ENCODE measurements at places on chromosomes 4 and X.

GRCh38 chr4:26753617-26754016, 107.0 kb upstream of the STIM2 start:
- DNase-seq, result no peak

GRCh38 chrX:85859426-85859825, 187.9 kb downstream of the CHM start:
- no peak for DNase-seq

- no peak for DNase-seq
Measured at GRCh38 chrX:151852294-151852693, 60.4 kb upstream of the MAGEA4 start.

DNA sequence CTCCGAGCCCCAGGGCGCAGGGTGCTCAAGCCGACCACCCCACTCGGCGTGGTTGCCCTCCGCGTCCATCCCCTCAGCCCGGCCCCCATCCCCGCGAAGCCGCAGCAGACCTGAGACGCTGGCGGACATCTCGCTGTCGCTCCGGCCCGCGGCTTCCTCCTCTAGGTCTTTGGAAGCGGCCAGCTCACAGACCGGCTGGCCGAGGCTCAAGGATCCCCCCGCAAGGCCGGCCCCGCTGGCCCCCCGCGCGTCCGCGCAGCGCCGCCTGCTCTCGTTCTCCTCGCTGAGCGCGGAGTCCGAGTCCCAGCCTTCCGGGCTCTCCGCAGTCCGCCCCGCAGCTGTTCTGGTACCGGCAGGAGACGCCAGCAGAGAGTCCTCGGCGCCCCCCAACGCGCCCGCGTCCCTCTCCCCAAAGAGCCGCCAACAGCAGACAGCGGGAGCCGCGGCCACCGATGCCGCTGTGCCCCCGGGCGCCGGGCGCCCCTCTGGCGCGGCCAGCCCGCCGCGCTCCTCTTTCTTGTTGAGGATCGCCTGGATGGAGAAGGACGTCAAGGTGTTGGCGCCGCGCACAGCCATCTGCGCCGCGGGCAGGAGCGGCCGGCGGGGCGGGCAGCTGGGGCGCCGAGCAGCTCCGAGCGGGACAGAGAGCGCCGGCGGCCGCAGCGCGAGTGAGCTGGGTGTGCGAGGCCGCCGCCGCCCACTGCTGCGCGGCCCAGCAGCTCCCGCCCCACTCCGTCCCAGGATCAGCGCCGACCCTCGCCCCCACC, at the start of gene NKX3-2:
TSS of gene NKX3-2 (minus strand) at position 670 of the 767 bp plus-strand sequence. CDS start at position 576, 94 bp downstream.
- no peak for DNase-seq

DNA sequence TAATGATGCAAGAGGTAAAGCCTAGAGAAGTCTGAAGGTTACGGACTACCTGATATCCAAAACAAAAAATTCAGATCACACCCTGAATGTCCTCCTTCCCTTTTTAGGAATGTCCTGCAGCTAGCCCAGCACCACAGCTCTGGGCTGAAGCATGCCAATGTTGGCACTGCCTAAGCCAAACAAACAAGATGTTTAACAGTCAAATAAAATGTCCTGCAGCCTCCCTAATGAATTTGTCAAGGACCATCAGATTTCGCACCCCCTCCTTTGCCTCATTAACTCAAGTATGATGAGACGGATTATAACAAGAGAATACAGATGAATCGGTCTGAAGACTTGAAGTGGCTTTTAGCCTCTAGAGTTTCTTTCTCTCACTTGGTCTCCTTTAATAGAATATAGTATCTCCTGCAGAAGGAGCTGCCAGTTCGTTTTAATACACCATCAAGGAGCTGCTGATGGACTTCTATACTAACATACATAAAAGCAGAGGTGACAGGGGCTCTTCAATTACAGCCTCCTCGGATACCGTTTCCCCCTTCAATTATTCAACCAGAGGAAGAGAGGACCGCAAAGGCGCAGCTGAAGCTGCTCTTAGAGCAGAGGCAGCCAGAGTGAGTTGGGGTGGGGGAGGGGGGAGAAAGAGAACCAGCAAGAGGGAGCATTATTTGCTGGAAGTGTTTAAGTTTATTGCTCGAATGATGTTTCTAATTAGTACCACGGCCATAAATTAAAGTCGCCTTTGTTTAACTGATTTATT, 3.0 kb upstream of the MAB21L2 start:
- no peak for DNase-seq

DNA sequence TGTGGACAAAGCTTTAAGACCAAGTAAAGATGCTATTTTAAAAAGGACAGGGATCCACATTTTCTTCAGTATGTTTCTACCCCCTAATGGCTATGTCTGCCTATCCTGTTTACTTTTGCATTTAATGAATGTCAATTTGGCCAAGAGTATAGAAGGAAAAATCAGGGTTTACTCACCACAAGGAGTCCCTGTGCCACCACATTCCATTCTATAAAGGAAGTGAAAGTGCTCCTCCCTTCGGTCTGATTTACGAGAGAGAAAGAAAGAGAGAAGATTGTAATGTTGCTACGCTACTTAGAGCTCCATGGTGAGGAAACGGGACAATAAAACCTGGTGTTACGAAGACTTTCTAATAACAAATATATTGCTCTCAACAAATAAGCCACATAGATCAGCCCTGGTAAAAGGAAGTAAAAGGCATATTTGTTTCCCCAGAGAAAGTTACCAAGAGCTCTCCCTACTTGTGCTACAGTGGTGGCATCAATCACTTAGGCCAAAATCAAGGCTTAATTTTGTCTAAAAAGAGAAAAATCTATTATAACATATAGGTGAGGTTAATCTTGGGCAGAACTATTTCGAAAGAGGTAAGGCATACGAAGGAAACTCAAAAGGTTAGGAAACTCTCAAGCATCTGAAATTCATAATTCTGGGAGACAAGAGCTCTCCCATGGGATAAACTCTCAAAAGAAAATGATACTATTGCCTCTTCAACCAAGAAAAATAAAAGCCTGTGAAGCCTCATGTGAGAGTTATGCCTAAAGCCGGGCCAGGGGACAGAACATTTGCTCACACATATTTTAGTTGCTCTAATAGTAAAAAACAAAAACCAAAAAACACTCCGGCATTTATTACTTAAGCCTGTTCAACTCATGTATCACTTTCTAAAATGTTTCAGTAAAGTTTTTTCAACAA, 29.5 kb downstream of the TAPT1 start:
- no peak for DNase-seq

- no peak for DNase-seq
Measured at GRCh38 chrX:41291309-41291708, 42.7 kb upstream of the DDX3X start.

GRCh38 chrX:118550792-118551191, 55.2 kb downstream of the DOCK11 start:
- DNase-seq, result no peak

GRCh38 chr4:36343501-36344175, 62.2 kb downstream of the DTHD1 start:
- no peak for DNase-seq

DNA sequence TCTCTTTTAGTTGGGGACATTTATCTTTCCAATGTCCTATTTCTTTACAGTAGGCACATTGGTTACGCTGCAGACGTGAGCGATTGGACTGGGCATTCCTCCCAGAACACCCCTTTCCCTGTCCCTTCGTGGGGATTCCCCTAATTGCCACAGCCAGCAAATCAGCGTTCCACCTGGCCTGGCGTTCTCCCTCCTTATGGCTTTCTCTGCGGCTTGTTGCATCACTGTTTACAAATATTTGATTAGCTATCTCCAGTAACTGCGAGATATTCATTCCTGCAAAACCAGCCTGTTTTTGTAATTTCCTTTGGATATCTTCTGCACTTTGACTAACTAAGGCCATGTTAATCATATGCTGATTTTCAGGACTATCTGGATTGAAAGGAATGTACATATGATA, 202.5 kb upstream of the KLF8 start:
- DNase-seq, result no peak

DNA sequence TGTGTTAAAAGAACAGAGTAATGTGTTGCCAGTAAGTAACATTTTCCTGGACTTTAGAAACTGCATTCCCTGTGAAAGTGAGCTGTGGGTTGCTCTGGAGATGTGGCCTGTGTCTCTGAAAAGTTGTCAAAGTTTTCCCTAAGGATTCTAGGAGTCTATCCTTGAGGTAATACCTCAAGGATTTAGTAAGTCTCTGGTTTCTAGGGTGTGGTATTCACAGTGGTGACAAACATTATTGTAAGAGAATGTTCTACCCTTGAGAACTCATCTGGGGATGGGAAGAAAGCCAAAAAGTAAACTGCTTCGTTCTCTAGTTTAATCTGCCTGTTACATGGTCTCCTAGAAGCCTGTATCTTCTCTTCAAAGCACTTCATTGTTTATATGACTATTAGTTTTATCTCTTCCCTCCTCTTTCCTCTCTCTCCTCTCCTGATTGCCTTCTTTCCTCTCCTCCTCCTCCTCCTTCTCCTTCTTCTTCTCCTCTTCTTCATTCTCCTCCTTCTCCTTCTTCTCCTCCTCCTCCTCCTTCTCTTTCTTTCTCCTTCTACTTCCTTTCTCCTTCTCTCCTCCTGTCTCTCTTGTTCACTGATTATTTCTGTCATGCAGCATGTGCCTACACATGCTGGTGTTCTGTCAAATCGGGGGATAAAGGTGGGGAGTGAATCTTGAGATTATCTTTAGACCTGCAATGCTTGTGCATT, 321.3 kb downstream of the PTTG2 start:
- DNase-seq, result no peak

GRCh38 chrX:68934922-68935321, 106.1 kb downstream of the EFNB1 start:
- no peak for DNase-seq

DNA sequence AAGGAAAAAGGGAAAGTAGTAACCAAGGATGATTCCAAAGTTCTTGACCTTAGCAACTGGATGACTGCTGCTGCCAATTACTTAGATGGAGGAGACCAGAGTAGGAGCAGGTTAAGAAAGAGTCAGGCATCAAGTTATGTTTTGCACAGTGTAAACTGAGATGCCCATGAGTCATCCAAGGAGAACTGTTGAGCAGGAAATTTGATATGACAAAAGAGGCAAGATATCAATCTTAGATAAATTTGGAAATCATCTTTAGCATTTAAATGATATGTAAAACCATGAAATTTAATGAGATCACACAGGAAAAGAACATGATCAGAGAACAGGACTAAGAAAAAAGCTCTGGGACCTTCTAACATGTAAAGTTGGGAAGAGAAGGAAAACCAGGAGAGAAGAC, 361.3 kb downstream of the OPHN1 start:
- DNase-seq, result no peak

DNA sequence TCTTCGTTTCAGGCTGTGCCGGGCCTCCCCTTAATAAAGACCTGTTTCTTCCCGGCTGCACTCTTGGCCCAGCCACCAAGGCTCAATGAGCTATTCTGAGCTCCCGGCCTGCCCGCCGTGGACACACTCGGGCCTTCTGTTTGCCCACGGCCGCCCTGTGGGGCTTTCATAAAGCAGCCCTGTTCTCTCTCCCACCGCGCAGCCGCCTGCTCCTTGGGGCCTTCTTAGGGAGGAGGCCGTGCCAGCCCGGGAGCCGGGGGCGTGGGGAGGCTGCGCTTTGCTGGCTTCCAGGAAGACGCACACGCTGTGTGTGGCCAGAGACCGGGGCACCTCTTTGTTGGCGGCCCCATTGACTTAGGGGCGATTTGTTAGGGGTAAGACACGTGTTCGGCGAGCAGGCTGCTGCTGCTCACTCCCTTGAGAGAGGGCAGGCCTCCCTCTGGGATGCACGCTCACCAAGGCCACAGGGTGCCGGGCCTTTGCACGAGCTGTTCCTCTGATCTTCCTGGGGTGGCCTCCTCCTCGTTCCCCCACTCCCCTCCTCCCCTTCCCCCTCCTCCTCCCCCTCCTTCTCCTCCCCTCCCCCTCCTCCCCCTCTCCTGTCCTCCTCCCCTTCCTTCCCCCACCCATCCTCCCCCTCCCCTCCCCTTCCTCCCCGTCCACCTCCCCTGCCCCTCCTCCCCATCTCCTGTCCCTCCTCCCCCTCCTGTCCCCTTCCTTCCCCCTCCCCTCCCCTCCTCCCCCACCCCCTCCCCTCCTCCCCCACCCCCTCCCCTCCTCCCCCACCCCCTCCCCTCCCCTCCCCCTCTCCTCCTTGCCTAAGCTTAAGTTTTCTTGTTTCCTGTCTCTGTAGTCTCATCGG, 11.3 kb downstream of the BLOC1S4 start:
- no peak for DNase-seq

DNA sequence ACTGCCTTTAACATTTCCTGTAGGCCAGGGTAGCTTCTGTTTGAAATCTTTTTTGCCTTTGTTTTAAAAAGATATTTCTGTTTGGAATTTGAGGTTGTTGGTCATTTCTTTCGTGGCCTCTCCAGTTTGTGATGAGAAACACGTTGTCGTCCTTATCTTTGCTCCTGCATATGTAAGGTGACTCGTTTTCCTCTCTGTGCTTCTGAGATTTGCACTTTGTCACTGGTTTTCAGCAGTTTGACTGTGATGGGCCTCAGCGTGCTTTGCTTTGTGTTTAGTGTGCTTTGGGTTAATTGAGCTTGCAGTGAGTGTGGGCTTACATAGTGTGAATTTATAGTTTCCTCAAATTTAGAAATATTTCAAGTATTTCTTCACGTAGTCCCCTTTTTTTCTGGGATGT, 81.5 kb downstream of the FAM193A start:
- no peak for DNase-seq

DNA sequence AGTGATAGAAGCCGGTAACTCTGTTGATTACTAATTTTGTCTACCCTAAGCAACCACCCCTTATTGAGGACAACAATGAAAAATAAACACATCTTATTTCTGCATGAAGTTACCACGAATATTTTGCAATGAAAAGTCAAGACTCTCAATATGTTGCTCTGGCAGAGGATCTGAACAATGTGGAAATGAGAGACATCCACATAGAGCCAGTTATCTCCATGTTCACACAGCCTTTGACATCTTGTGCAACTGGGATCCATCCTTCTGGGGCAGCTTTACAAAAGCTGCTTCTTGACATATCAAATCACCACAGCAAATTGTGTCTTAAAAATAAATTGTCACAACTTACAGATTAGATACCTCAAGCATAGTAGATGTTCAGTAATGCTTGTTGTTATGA, 10.2 kb downstream of the EDNRA start:
- no peak for DNase-seq

DNA sequence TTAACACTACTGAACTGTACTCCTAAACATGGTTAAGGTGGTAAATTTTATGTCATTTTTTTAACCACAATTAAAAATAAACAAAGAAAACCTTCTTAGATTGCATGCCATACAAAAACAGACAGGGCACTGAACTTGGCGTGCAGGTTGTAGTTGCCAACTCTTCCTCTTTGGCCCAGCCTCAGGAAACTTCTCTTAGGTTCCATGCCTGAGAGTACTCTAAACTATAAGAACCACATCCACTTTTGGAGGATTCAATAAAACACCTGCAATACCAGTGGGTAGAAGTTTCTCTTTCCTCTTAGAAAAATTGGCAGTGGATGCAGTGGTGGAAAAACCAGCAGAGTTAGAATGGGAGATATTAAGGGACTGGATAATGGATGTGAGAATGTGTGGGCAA, 103.4 kb downstream of the LUZP4 start:
- DNase-seq, result no peak

All from activated effector memory CD4-positive, alpha-beta T cell treated with Interleukin-2 at 50 U/mL for 16 hours (primary cell).